ENCODE measurements at places on chromosomes 1 and 21.

DNA sequence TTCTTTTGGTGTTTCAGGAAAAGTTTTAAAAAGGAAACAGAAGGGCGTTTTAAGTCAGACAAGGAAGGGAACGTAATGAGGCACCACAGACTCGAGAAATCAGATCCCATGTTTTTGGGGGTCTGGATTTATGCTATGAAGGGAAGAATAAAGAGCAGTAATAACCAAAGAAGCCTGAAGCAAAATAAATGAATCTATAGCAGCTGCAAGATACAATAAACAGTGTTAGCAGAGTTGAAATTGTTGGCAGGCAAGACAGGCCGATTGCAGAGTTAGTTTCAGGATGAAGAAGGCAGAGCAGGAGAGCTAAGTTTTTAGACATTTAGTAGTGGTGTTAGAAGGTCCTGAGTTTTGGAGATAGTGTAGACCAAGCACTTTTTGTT is 425 bp downstream of the DDR2 start:
- DNase-seq = no peak

DNA sequence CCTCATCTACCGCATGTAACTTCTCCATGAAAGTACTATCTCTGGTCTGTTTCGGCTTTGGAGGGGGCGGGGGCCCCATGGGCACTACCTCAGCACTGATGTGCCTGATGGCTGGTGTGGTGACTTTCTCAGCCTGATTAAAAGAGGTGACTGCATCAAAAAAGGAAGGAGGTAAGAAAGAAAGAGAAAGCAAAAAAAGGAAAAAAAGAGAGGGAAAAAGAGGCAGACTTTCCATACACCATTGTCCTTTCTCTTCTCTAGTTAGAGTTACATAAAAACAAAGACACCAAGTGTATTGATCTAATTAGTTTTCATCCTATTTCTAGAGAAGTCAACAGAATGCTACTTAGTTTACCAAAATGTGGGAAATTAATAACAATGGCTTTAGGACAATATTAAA is 43.3 kb downstream of the GON4L start:
- DNase-seq = no peak

- DNase-seq = no peak
These were observed 483.3 kb downstream of the TTLL7 start for GRCh38 chr1:83515578-83516154.

GRCh38 chr1:30029677-30030076 is 693.7 kb downstream of the MATN1 start:
- DNase-seq = no peak

DNA sequence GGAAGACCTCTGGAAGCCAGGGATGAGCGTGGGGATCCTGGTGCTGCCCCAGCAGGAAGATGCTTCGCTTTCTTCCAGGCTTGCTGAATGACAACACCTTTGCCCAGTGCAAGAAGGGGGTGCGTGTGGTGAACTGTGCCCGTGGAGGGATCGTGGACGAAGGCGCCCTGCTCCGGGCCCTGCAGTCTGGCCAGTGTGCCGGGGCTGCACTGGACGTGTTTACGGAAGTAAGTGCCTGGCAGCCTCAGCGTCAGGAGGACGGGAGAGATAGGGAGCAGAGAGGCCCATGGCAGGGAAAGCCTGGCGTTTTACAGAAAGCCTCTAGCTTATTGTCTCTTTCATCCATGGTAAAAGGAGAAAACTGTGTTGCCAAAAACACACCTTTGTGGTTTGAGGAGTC is 23.5 kb downstream of the PHGDH start:
- no peak for DNase-seq

DNA sequence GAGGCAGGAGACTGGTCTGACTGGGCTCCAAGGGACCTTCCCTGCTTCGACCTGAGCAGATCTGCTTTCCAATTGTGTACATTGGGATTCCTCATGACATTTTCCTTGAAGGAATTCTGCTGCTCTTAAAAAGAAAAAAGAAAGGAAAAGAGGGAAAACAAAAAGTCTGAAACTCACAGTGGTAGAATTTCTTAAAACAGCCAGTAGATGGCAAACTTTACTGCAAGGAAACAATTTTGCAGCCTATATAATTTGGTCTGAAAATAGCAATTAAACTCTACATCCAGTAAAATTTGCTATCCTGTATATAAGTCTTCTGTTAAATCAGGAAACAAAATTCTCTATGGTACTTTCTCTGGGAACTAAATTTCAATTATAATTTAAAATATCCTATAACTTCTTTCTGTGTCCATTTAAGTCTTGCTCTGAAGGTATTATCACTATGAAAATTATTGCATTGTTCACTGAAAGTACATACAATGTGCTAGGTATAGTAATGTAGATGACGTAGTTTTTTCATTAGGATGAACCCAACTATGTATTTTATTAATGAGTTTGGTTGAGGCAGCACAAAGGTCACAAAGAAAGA is 59.8 kb downstream of the CRB1 start:
- DNase-seq = no peak

DNA sequence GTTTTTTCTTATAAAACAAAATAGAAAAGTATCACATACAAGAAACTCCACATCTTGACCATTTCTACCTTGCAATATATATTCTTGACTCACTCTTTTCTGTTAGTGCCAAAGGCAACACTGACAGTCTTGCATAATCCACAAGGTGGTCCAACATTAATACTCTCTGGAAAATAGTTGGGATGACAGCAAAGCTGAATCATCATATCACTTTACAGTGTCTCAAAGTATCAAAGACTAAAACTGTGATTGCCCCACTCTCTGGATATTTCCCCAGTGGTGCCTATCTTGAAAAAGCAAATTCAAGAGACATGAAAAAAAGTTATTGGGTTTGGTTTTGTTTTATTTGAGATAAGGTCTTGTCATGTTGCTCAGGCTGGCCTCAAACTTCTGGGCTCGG is 14.6 kb upstream of the TGFBR3 start:
- DNase-seq = no peak

- no peak for DNase-seq
These were observed 70.0 kb upstream of the KIAA1614 start for GRCh38 chr1:180842491-180843275.

DNA sequence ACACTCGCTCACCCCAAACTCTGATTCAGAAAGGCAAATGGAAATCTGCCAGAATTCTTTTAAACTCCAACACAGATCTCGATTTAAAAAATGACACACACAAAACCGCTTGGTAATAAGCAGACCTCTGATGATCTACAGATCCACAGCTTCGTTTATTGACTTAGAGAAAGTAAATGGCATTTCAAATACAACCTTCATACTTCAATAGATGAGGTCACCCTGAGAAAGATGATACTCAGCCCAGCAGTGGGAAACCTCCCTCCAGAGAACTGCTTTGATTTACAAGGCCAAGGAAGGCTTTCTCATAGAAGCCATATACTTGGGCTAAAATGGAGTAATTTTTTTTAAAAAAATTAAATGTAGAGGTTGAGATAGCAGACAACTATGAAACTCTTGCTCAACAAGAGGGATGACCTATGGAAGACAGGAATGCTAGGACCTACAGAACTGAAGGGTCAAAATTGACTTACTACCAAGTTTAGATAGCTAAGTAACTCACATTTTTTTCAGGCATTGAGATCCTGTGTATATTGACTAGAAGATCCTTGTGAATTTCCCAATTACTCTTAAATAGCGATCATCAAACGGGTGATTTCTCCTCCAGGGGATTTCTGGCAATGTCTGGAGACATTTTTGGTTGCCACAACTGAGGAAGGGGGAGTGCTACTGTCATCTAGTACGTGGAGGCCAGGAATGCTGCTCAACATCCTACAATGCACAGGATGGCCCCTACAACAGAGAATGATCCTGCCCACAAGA is 143.9 kb downstream of the CLIC6 start:
- no peak for DNase-seq

DNA sequence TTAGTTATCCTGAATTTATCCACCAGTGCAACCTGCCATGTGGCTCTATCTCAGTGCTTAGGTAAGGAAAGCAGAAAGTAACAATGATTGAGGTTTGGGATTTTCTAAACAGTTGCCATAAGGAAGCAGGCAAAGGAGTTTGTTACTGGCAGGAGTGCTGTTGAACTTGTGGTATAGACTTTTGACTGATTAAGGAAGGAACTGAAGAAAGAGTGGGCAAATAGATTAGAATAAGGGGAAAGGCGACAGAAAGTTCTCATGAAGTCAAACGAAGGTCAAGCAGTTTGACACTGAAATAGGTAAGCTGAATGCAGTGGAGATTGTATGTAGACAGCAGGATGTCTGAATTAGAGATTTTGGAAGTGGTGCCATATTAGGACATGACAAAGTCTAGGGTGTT is 24.2 kb upstream of the CR2 start:
- no peak for DNase-seq

GRCh38 chr1:64240206-64240605 is 36.8 kb downstream of the UBE2U start:
- no peak for DNase-seq

Data from COLO829 (cell line).